Lung (tissue), 17 donors: ENCODE measurements at places on chromosomes 6 and 20. TPM values are rescaled to one million over a fixed set of nuclear protein-coding genes. Genes with fewer than 3 reads are reported as not detected.

GPSM3 gene
- 145 TPM for polyA plus RNA-seq

DNA sequence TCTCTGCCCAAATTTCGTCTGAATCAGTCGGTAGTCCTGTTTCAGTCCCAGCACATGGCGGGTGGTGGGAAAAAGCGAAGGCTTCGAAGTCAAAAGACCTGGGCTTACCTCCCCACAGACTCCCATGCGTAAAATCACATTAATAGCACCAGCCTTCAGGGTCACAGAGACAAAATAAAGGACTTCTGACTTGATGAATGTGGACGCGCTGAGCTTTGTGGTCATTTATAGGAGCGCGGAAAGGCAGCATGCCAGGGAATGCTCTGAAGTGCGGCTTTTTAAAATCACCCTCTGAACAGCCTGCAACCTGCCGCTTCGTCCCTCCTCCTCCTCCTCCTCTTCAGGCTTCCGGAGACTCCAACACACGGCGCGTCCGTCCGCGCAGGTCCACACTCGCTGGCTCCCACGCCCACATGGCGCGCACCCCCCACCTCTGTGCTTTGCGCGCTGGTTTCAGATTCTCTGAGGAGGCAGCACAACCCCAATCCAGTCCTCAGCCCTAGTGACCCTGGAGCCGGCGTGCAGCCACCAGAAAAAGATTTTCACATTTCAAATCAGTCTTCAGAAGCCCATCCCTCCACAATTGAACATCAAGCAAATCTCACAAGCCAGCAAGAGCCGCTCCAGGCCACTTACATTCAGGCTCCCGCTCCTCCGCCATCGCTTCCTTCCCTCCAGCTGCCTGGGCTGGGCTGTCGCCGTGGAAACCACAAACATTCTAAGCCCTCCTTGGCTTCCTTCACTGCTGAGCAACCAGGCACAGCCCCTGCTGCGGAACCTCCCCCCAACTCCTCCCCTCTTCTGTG lies at the start of gene C6orf118:
TSS of gene C6orf118 (minus strand) at position 680 of the 806 bp plus-strand sequence. CDS start at position 661, 19 bp downstream.
- no peaks in the 10 kb centered on the region for H3K27me3 ChIP-seq
- DNase-seq = peak; percentile 93
- H3K36me3 ChIP-seq = no peaks in the 10 kb centered on the region

DNA sequence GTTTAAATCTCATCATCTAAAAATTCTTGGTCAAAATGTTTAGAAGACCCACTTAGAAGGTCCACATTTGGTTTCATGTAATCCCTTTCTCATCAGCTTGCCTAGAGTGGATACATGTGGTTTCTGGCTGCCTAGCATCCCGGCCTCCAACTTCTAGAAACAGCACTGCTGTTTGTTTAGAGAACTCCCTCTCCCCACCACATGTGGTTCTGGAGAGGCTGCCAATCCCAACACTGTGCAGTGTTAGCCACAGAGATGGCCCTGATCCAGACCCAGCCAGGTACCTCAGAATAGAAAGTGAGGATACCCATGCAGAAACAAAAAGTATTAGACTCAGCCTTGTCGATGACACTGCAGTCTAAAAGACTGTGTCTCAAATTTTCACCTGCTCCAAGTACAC lies 241.8 kb downstream of the BCKDHB start:
- no peak for DNase-seq
- no peak overlapping the region for H3K27ac ChIP-seq
- H3K4me1 ChIP-seq = peaks cover 3% of the 10 kb centered on the region
- no peaks in the 10 kb centered on the region for H3K36me3 ChIP-seq

DNA sequence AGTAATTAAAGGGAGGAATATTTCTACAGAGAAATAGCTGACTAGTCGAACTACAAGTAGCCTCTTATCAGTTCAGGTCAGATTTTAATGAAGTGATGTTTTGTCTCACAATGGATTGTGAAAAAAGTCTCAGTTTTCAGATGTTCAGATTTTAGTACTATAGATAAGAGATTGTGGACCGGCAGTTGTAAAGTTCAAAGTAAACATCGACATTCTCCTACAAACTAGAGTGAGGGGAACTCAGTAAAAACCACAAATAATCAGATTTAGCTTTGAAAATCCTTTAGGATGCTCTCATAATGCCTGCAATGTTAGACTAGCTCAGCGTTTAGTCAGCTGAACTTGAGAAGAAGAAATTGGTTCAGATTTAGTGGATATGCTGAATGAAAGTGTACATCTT lies 39.9 kb downstream of the RCAN2 start:
- no peaks in the 10 kb centered on the region for H3K36me3 ChIP-seq
- H3K27me3 ChIP-seq = no peaks in the 10 kb centered on the region
- H3K4me1 ChIP-seq = peaks cover 23% of the 10 kb centered on the region
- H3K4me3 ChIP-seq = no peak overlapping the region
- no peak overlapping the region for H3K27ac ChIP-seq
- DNase-seq = peak; percentile 32

SCRT2 gene
- polyA plus RNA-seq = not detected

DNA sequence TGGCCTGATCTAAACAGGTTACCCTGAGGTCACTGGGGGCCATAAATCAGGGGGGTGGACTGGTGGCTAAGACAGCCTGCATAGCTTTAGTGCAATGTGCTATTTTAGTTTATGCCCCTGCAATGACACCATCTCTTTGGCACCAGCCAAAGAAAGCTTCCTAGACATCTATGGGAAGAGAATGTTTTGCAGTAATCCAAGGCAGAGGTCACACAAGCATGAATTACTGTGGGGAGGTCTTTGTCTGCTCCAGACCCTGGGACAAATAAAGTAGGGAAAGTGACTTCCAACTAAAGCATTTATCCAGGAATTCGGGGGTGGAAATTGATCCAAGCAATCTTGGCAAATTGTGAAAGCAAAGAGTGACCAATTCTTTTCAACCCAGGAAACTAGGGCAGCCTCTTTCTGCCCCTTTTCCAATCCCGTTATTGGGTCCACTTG lies 5.3 kb downstream of the RIPOR2 start:
- H3K4me3 ChIP-seq = no peak overlapping the region
- DNase-seq = peak; percentile 79
- no peak overlapping the region for H3K27ac ChIP-seq
- H3K27me3 ChIP-seq = no peaks in the 10 kb centered on the region
- no peaks in the 10 kb centered on the region for H3K36me3 ChIP-seq
- H3K4me1 ChIP-seq = no peaks in the 10 kb centered on the region

DNA sequence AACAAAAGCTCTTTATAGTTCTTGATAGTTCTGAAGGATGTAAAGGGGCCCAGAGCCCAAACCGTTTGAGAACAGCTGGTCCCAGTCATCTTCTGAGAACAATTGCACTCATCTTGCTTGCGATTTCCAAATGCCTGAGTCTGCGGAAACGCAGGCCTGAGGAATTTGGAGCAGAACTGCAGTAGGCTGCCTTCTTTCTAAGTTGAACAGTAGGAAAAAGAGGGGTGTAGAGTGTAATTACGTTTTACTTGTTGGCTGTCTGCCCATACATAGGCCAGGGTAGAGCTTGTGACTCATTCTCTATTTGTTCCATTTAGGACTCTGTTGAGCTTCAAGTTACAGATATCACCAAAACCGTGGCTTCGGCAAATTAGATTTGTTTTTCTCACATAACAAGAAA lies 42.0 kb upstream of the KIF16B start:
- no peak overlapping the region for H3K4me3 ChIP-seq
- DNase-seq = peak; percentile 92
- no peaks in the 10 kb centered on the region for H3K36me3 ChIP-seq
- H3K27ac ChIP-seq = no peak overlapping the region
- H3K27me3 ChIP-seq = no peaks in the 10 kb centered on the region

TINAG gene
- not detected for polyA plus RNA-seq

DNA sequence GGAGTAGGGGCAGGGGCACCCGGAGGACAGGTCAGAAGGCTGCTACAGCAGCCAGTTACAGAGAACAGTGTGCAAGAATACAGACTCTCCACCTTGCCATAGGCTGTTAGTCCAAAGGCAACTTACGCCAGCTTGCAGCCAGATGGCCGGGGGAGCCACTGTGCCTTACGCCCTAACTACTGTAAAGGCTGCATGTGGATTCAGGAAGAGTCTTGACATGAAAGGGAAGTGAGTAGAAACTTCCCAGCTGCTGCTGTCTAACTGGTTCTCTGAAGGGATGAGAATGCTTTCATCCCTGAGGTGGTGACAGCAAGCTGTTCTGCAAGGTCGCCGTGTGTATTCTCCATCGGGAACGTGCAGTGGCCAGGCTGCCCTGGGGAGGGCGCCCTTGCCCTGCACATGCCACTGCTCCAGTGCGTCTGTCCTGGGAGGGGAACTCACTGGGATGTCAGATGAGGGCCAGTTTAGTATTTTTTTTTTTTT lies 46.1 kb downstream of the LYRM4 start:
- H3K4me3 ChIP-seq = no peak overlapping the region
- peaks cover 29% of the 10 kb centered on the region for H3K4me1 ChIP-seq
- no peaks in the 10 kb centered on the region for H3K36me3 ChIP-seq

GID8 gene
- 16.2 TPM for polyA plus RNA-seq

MYBL2 gene
- polyA plus RNA-seq = 2.1 TPM

DNA sequence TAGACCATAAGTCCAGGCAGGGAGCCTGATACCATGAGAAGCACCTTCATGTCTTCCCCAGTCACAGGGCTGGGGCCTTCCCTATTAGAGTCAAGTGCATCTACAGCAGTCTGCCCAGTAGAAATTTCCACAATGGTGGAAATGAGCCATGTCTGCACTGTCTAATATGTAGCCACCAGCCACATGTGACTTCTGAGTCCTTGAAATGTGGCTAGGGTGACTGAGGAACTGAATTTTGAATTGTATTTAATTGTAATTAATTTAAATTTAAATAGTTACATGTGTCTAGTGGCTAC lies 300.2 kb downstream of the CLIC5 start:
- no peak overlapping the region for H3K27ac ChIP-seq
- no peaks in the 10 kb centered on the region for H3K27me3 ChIP-seq
- H3K4me3 ChIP-seq = no peak overlapping the region

- peak; percentile 21 for DNase-seq
- peaks cover 26% of the 10 kb centered on the region for H3K4me1 ChIP-seq
- no peaks in the 10 kb centered on the region for H3K36me3 ChIP-seq
- no peak overlapping the region for H3K4me3 ChIP-seq
These were observed 642 bp downstream of the NKX2-2 start for GRCh38 chr20:21513181-21513663.

DNA sequence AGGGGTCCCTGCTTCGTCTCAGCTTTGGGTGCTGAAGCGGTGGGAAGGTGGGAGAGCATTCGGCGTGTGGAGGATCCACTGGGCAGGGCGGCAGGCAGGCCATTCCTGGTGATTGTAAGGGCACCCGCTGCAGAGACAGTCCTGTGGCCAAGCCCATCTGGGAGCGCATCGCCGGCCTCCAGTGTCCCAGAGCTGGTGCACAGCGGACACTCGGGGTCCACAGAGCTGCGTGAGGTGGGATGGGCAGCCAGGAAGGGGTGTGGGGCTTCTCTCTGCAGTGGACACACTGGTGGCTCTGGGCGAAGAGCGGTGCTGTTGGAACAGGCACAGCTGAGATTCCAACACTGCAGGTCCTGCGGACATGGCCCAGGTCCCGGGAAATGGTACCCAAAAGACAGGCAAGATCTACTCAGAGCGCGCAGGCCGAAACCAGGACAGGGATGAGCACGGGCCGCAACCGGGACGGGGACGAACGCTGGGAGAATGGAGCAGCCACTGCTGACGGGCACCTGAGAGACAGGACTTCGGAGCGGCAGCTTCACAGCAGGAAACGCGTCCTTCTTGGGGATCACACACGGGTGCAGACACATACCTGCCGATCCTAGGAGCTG lies 188.2 kb downstream of the ERMARD start:
- no peaks in the 10 kb centered on the region for H3K4me1 ChIP-seq
- H3K27ac ChIP-seq = no peak overlapping the region
- H3K4me3 ChIP-seq = no peak overlapping the region
- no peaks in the 10 kb centered on the region for H3K36me3 ChIP-seq
- no peaks in the 10 kb centered on the region for H3K27me3 ChIP-seq

DNA sequence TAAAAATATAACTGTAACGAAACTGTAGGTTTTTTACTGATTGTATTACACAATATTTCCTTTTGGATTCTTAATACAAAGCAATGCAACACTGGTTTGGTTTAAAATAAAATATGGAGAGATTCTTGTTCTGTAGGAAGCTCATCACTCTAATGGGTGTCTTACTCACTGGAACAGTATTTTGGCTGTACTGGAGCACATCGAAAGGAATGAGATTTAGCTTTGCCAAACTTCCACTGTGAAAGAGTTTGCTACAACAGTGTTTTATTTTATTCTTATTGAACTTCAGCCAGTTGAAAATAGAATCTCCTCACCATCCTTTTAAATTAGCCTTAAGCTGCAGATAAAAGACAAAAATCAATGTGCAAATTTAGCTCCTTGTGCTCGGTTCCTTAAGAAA lies 230.7 kb upstream of the QKI start:
- H3K36me3 ChIP-seq = no peaks in the 10 kb centered on the region
- H3K27me3 ChIP-seq = no peaks in the 10 kb centered on the region
- H3K4me1 ChIP-seq = no peaks in the 10 kb centered on the region
- no peak for DNase-seq
- H3K4me3 ChIP-seq = no peak overlapping the region

DNA sequence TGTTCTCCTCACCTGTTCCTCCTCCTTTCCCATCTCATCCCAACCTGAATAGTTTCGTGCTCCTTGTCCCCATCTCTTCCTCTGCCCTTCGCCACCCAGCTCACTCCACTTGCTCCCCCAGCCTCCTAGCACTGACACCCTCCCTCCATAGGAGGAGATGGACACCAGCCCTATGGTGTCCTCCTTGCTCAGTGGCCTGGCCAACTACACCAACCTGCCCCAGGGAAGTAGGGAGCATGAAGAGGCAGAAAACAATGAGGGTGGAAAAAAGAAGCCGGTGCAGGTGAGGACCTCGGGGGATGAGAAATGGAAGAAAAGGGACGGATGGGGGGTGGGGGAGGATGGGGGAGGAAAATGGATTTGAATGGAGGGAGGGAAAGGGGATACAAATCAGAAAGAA lies 6.2 kb downstream of the SLC12A5 start:
- DNase-seq = no peak
- H3K4me3 ChIP-seq = no peak overlapping the region
- no peaks in the 10 kb centered on the region for H3K36me3 ChIP-seq
- H3K27ac ChIP-seq = no peak overlapping the region
- no peaks in the 10 kb centered on the region for H3K4me1 ChIP-seq
- H3K27me3 ChIP-seq = peaks cover 18% of the 10 kb centered on the region

DNA sequence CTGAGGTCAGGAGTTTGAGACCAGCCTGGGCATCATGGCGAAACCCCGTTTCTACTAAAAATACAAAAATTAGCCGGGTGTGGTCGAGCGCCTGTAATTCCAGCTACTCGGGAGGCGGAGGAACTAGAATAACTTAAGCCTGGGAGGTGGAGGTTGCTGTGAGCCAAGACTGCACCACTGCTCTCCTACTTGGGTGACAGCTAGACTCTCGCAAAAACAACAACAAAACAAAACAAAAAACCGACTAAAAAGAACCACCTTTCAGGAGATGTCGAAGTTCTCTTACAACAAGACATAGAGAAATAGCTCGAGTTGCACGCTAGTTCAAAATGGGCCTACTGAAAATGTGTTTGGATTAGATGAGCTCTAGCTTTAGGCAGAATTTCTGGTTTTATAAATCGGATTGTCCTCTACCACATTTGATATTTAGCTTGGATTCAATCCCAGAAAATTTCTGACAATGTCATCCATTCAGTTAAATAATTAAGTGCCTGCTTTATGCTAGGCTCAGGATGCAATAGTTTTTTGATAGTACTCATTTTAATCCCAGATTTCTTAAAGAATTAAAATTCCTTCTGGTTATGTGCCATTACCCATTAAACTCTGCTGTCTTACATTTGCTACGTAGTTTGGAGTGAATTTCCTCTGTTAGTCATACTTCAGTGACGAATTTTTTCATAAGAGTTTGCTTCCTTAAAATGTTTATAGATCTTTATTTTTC lies 137.5 kb upstream of the SHLD1 start:
- peaks cover 19% of the 10 kb centered on the region for H3K4me1 ChIP-seq
- H3K4me3 ChIP-seq = no peak overlapping the region
- no peaks in the 10 kb centered on the region for H3K27me3 ChIP-seq
- H3K36me3 ChIP-seq = no peaks in the 10 kb centered on the region
- H3K27ac ChIP-seq = peak overlapping the region; percentile 33

- no peaks in the 10 kb centered on the region for H3K27me3 ChIP-seq
- no peak overlapping the region for H3K4me3 ChIP-seq
- DNase-seq = no peak
- no peaks in the 10 kb centered on the region for H3K36me3 ChIP-seq
These were observed 652.1 kb downstream of the CBLN4 start for GRCh38 chr20:55353206-55353605.
